NCI-H69 (cell line): ENCODE measurements at places on chromosomes 13 and 19.

DNA sequence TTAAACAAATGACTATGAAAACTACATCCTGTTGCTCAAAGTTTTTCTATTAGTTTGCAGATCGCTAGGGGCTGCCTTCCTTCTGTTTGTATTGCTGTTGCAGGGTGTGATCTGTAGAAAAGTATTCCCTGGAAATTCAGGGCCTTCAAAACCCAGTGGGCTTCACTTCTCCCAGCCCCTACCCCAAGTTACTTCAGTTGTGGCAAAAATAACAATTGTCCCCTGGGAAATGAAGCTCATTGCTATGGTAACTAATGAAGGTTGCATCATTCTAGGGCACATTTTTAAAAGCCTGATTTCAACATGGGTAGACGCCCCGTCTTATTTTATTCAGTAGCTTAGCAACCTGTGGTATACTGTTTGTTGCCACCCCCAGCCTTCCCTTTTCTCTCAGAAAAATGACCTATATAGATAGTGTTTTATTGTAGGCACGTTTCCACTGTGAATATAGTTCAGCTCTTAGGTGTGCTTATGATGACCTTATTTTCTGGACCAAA is 60.9 kb downstream of the WDFY2 start:
- DNase-seq: peak; percentile 39

DNA sequence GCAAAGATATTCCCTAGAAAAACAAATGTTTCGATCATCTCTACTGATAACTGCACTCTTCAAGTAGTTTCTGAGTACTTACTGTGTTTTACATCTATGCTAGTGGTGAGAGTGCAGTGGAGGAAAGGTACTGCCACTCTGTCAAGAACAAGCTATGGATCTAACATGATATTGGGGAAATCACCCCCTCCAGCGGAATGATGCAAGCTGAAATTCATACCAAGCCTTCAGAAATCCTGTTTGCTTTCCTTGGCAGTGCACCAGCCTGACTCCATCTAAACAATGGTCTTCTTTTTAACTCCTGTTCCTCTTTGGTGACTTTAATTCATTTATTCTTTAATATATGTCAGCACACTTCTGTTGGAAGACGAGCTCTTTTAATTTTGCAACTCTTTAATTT is 238.0 kb downstream of the PCDH9 start:
- peak; percentile 92 for DNase-seq

DNA sequence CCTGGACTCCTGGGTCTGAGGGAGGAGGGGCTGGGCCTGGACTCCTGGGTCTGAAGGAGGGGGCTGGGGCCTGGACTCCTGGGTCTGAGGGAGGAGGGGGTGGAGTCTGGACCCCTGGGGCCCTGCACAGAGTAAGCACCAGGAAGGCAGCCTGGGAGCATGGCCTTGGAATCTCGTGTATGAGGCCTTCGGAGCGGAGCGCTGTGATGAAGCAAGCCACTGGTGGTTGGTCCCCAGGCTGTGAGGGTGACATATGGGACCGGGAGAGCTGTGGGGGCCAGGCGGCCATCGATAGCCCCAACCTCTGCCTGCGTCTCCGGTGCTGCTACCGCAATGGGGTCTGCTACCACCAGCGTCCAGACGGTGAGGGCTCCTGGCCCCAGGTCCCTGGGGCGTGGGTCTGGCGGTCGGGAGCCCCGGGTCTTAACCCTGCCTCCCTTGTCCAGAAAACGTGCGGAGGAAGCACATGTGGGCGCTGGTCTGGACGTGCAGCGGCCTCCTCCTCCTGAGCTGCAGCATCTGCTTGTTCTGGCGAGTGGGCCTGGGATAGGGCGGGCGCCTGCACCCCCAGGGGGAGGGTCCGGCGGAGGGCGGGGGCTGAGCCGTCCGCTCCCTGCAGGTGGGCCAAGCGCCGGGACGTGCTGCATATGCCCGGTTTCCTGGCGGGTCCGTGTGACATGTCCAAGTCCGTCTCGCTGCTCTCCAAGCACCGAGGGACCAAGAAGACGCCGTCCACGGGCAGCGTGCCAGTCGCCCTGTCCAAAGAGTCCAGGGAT is 918 bp downstream of the TMEM190 start:
- DNase-seq: peak; percentile 69

DNA sequence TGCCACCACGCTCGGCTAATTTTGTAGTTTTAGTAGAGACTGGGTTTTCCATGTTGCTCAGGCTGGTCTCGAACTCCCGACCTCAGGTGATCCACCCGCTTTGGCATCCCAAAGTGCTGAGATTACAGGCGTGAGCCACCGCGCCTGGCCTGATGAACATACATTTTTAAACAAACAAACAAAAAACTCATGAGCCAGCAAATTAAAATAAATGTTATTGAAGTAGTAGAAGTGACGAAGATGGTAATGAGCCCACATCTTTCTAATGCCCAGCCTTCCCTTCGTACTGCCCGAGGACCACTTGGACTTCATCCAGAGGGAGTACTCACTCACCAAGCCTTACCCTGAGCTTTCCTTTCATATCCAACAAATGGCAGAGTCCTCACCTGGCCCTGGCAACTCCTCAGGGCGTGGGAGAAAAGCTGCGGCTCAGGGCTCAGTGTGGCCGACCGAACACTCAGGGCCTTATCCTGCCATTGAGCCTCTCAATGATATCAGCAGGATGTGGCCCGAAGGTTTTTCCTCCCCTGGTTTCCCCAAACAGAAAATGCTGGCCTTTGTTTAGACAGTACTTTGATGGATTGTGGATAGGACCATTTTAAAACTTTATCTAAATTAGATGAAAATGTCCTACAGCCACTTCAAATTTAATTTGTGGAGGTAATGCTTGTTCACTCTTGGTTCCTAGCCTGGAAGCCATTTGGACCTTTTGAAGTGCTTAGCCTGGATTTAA is 22.8 kb upstream of the ABCC4 start:
- DNase-seq: peak; percentile 9

DNA sequence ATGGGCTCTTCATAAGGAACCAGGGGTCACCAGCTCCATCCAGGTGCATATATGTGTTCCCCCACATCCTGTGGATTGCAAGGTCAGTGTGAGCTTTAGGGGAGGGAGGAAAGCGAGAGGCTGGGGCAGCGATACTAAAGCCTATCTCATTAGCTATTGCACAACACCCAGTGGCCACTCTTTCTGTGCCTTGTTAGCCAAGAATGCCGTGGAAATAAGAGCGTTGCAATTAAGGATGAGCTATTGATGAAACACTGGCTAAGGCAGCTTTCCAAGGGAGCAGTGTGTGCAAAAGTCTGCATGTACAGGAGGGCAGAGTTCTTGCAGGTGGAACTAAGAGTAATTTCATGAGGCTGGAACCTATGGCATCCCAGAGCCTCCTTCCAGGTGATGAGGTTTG is 17.6 kb downstream of the TNFSF11 start:
- no peak for DNase-seq

- DNase-seq: no peak
Measured at GRCh38 chr19:18295034-18295451, 13.6 kb upstream of the JUND start.

DNA sequence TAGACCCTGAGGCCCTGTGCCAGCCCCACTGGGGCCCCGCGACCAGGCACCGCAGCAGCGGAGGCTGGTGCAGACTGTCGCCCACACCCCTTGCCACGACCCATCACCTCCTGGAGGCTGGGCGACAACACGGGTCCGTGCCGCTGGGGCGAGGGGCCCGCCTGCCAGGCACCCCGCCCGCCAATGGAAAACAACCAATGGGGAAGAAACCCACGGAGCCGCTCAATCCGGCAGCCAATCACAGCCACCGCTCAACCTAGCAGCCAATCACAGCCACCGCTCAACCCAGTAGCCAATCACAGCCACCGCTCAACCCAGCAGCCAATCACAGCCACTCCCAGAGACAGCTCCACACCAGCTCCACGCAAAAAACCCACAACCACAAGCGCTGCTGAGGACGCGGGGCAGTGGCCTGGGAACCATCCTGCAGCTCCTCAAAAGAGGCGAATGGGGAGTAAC is 29.7 kb downstream of the GPX4 start:
- DNase-seq: no peak

DNA sequence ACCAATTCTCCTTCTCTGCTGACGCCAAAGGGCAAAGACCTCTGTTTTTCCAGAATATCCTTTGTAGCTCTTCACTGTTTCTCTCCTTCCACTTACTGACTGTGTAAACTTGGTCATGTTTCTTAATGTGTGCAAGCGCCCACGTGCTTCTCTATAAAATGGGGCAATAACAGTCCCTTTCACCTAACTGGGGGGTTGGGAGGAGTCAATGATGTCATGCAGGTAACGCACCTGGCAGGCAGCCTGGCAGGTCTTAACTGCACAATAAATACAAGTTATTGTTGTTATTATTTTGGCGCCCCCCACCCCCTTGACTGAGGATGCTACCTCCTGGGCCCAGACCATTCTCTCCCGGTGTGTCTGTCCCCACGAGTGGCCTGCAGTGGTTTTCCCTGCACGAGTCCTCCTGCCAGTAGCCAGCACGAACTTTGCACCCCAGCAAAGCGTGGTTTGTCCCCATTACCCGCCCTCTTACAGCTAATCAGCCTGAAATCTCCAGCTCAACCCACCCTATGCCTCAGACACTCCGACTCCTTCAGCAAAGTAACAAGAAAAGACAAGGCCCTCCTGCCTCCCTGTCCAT is 5.3 kb downstream of the SBSN start:
- DNase-seq: peak; percentile 45

- no peak for DNase-seq
Measured at GRCh38 chr19:46946611-46947238, 72.9 kb upstream of the NPAS1 start.

GRCh38 chr13:23391752-23392151 is 41.8 kb downstream of the SACS start:
- DNase-seq: no peak

DNA sequence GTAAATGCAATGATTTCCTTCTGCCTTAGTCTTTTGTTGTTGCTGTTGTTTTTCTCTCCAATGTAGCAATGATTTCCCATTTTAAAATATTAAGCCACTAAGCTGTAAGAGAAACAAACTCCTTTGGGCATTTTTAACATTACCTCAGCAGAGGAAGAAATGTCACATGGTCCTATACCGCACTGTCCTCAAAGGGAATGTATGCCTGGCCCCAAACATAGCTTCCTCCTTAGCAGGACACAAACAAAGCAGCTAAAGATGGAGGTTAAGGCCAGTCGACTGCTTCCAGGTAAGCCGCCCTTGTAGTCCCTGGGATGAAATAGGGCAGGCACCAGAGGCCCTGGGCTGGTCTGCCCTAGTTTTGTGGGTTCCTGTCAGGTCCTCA is 249.0 kb downstream of the TSHZ3 start:
- no peak for DNase-seq

GRCh38 chr19:36207605-36208252 is 6.7 kb downstream of the ZNF565 start:
- DNase-seq: no peak

GRCh38 chr19:57888560-57889231 is at the start of gene ZNF814:
ZNF814 (minus strand) TSS chr19:57889037; CDS start chr19:57888802, 235 bp downstream.
- peak; percentile 3 for DNase-seq

DNA sequence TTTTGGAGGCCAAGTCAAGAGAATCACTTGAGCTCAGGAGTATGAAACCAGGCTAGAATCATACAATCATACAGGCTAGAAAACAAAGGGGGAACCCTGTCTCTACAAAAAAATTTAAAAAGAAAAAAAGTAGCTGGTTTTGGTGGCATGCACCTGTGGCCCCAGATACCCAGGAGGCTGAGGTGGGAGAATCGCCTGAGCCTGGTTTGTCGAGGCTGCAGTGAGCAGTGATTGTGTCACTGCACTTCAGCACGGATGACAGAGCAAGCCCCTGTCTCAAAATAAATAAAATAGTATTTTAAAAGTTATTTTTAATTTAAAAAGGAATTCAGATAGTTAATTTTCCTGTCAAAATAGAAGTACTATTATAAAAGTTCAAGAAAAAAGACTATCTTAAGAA is 369.1 kb upstream of the SLITRK5 start:
- DNase-seq: no peak

- DNase-seq: no peak
Measured at GRCh38 chr19:18662972-18663732, 20.3 kb upstream of the CRTC1 start.

DNA sequence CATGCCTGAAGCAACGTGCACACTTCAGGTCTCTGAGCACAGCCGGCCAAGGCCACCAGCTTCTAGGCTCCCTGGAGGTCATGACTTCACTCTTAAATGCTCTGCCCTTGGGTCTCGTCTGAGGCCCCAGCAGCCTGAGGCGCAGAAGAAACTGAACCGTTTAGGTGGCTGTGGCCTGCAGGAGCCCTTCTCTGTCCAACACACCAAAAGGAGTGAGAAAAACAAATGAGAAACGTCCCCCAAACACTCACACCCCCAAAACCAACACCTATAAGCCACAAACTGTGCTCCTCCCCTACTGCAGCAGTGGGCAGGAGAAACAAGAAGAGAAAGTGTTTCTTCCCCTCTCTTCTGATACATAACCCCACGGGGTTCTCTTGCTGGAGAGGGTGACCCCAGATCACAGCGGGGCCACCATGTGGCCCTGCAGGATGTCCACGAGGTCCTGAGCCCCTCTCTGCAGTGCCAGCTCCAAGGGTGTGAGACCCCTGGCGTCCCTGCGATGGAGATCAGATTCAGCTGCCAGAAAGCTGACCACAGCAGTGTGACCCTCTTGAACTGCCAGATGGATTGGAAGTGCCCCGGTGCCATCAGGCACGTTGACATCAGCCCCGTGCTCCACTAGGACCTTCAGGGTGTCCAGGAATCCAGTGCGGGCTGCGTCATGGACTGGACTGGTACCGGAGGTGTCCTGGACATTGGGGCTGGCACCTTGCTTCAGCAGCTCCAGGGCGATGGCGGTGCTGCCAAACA is 1.0 kb upstream of the KRI1 start:
- no peak for DNase-seq

DNA sequence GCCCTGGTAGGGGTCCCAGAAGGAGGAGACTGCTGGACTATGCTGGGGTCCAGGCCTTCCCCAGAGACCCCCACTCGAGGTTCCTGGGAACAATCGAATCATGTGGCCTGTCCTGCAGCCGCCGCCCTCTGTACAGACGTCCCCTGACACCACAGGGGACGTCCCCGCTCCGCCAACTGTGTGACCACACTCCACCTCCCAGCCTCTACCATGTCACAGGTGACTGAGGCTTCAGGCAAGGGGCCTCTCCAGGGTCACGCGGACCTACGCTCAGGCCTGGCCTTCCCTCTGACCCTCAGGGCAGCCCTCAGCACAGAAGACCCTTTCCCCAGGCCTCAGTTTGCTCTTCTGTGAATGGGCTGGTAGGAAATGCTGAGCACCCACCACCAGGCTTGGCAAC is 13.1 kb upstream of the TMEM161A start:
- DNase-seq: no peak

DNA sequence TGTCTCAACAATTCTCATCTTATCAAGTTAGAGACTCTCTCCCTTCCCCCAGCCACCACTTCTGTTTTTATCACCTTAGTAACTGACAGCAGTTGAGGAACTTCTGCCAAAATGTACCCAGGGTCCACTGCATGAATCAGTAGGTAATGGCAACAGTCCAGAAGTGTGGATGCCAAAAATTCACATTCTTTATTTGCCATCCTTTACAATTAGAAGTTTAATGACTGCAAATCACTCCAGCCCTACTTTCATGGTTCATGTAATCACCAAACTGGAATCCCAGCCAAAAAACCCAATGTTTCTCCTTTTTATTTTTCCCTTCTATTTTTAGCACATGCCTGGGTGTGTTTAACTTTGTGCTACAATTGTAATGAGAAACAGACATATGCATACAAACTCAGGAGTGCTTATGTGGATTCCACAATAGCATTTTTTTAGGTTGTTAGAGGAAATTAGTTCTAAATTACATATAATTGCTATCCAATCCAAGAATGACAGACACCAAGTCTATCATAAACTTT is 243.5 kb downstream of the RGCC start:
- DNase-seq: peak; percentile 94
